KBM-7 (cell line): ENCODE measurements at places on chromosomes 7 and 10.

DNA sequence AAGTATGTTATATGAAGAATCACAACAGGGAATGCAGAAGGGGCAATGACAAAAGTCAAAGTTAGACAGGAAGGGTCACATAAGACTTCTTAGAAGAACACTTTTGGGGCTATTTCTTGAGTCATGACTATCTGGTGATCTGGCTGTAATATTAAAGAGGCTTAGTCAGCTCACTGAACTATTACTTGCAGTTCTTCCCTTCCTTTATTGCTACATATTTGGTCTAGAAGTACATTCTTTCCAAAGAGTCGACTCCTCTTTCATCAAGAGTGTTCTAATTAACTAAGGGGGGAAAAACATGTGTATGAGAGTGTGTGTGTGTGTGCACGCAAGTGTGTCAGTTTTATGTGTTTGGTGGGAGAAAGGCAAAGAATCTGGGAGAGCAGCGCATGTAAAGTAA lies 247.3 kb upstream of the LRRTM3 start:
- no peak for DNase-seq

- DNase-seq = peak; percentile 48
These were observed 33.2 kb downstream of the NRF1 start for GRCh38 chr7:129644634-129645230.

- DNase-seq = no peak
These were observed 9.3 kb downstream of the CDC14C start for GRCh38 chr7:48933549-48934085.

DNA sequence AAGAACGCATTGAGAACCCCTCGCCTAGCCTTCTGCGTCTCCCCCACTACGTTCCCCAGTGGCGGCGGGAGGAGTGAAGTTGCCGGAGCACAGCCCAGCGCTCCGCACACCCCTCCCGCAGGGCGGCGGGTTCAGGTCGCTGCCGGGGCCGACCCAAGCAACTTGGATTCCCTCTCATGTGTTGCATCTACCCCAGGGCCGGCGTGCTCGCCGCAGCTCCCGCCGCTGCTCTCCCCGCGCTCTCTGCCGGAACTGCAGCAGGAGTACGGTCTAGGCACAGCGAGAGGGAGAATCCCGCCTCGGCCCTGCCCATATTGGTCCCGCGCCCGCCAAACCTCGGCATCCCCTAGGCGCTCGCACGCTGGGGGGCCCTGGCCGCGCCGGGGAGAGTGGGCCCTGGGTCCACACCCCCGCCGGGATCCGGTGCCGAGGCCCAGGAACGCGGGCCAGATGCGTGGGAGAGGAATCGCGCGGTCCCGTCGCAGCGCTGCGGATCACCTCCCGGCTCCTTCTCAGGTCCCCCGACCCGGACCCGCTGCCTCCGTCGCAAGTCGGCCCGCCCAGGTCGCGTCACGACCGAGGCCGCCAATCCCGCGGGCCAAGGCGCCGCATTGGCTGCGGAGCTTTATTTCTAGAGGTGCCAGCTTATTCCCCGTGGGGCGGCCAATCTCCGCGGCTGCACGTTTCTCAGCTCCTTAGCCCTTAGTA lies 648 bp upstream of the TMEM243 start:
- peak; percentile 69 for DNase-seq

DNA sequence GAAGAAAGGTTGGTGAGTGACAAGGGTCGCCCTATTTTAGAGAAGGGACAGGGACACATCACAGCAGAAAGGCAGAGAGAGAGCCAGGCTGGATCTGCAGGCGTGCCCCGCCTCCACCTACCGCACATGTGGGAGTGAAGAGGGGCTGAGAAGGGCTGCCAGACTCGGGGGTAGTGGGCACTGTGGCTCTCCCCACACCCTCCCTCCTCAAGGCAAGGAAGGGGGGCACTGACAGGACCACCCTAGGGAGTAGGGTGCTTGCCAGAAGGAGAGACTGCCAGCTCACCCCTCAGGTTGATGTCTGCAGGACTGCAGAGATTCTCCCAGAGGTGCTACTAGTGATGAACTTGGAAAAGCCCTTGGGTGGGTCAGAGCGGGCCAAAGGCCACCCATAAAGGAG lies 62.8 kb upstream of the ZRANB1 start:
- no peak for DNase-seq

GRCh38 chr10:109929501-109930219 lies 6.3 kb upstream of the XPNPEP1 start:
- no peak for DNase-seq
